ENCODE measurements at places on chromosomes 6 and 20. TPM values are rescaled to one million over a fixed set of nuclear protein-coding genes. Genes with fewer than 3 reads are reported as not detected.

GRCh38 chr6:80217794-80218193 is 111.3 kb downstream of the BCKDHB start:
- H3K27me3 ChIP-seq: no peaks in the 10 kb centered on the region
- H3K4me1 ChIP-seq: no peaks in the 10 kb centered on the region
- peaks cover 1% of the 10 kb centered on the region for H3K36me3 ChIP-seq
- no peak for DNase-seq

GRCh38 chr6:146636481-146636880 is 37.7 kb downstream of the ADGB start:
- DNase-seq: no peak
- H3K4me1 ChIP-seq: no peaks in the 10 kb centered on the region
- no peaks in the 10 kb centered on the region for H3K36me3 ChIP-seq
- H3K27ac ChIP-seq: no peak overlapping the region

GRCh38 chr20:24147479-24147878 is 158.9 kb upstream of the GGTLC1 start:
- H3K36me3 ChIP-seq: no peaks in the 10 kb centered on the region
- no peaks in the 10 kb centered on the region for H3K4me1 ChIP-seq
- no peak overlapping the region for H3K4me3 ChIP-seq
- no peaks in the 10 kb centered on the region for H3K27me3 ChIP-seq

GRCh38 chr6:16651871-16652270 is 109.4 kb downstream of the ATXN1 start:
- H3K27ac ChIP-seq: no peak overlapping the region
- no peak for DNase-seq
- no peak overlapping the region for H3K4me3 ChIP-seq

DNA sequence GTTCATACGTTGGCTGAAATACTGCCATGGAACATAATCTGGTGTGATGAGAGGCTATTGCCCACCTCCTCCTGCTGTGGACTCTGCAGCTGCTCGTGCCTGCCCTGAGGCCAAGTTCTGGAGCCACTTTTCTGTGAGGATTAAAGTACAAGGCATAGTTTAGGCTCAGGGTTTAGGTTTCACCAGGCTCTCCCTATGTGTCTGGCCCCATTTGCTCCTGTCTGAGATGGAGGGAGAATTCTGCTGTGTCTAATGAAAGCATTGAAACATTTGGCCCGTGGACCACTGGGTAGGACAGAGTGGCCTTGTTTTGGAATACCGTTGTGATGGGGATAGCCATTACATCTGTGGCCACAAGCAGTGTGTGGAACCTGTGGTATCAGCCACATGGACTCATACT is 5.9 kb downstream of the WRNIP1 start:
- peaks cover 11% of the 10 kb centered on the region for H3K4me1 ChIP-seq
- H3K27me3 ChIP-seq: no peaks in the 10 kb centered on the region
- no peak overlapping the region for H3K27ac ChIP-seq
- DNase-seq: no peak
- H3K4me3 ChIP-seq: no peak overlapping the region

GRCh38 chr6:101439790-101440189 is 46.3 kb downstream of the GRIK2 start:
- no peaks in the 10 kb centered on the region for H3K27me3 ChIP-seq
- no peaks in the 10 kb centered on the region for H3K4me1 ChIP-seq
- DNase-seq: no peak
- no peak overlapping the region for H3K4me3 ChIP-seq
- H3K27ac ChIP-seq: no peak overlapping the region

DNA sequence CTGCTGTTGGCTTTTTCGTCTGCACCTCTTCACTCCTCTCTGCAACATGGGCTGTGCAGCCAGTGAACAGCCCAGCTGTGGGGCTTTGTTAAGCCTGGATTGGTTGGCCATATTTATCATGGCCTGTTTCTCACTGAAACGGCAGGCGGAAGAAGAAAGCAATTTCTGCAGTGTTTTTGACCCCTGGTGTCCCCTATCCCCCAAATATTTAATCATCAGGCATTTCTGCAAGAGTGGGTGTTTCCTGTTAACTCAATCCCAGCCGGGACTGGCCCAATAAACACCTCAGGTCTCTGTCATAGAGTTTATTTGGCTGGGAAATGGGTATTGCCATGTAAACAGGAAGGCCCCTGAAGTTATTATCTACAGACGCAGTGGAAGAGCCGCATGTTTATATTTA is 174.8 kb upstream of the SUPT3H start:
- no peak overlapping the region for H3K27ac ChIP-seq
- DNase-seq: peak; percentile 70
- H3K27me3 ChIP-seq: no peaks in the 10 kb centered on the region
- H3K4me3 ChIP-seq: no peak overlapping the region

DNA sequence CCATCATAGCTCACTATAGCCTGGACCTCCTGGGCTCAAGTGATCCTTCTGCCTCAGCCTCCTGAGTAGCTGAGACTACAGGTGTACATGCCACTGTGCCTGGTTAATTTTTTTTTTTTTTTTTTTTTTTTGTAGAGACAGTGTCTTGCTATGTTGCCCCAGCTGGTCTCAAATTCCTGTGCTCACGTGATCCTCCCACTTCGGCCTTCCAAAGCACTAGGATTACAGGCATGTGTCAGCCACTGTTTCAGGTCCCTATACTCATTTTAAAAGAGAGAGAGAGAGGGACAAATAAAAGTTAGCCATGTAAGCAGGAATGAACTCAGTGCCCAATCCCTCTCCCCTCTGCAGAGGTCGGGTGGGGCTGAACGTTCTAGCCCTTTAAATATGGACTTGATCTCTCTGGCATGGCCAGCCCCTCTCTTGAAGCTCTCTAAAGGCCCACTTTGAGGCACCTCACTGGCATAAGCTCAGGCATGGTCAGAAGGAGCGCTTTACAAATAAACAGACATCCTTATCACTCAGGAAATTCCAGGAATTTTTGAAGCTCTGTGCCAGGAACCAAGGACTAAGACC is 9.0 kb upstream of the SERPINB1 start:
- peaks cover 8% of the 10 kb centered on the region for H3K4me1 ChIP-seq
- no peaks in the 10 kb centered on the region for H3K27me3 ChIP-seq

- no peak for DNase-seq
- H3K36me3 ChIP-seq: no peaks in the 10 kb centered on the region
- no peaks in the 10 kb centered on the region for H3K27me3 ChIP-seq
Observed at GRCh38 chr6:104252276-104252675, 607.4 kb downstream of the HACE1 start.

- H3K27ac ChIP-seq: no peak overlapping the region
- peak; percentile 57 for DNase-seq
- H3K4me3 ChIP-seq: peak overlapping the region; percentile 52
- no peaks in the 10 kb centered on the region for H3K36me3 ChIP-seq
Observed at GRCh38 chr20:63101781-63102720, 95.3 kb upstream of the BHLHE23 start.

- no peak for DNase-seq
- no peak overlapping the region for H3K4me3 ChIP-seq
- H3K36me3 ChIP-seq: no peaks in the 10 kb centered on the region
- no peaks in the 10 kb centered on the region for H3K27me3 ChIP-seq
- no peak overlapping the region for H3K27ac ChIP-seq
- H3K4me1 ChIP-seq: no peaks in the 10 kb centered on the region
Observed at GRCh38 chr6:154709621-154710020, 23.6 kb upstream of the SCAF8 start.

GRCh38 chr6:111361648-111362047 is 121.4 kb downstream of the REV3L start:
- no peaks in the 10 kb centered on the region for H3K27me3 ChIP-seq
- no peaks in the 10 kb centered on the region for H3K4me1 ChIP-seq
- peak; percentile 75 for DNase-seq

- no peaks in the 10 kb centered on the region for H3K27me3 ChIP-seq
- H3K27ac ChIP-seq: no peak overlapping the region
- H3K4me3 ChIP-seq: no peak overlapping the region
- DNase-seq: no peak
Observed at GRCh38 chr6:110654096-110654820, 161.0 kb downstream of the CDK19 start.

PXT1 gene
- 0.12 TPM for total RNA-seq

SCUBE3 gene
- 2.1 TPM for total RNA-seq

TAGAP gene
- total RNA-seq: 8.9 TPM

BHLHE23 gene
- not detected for total RNA-seq

KCNK15 gene
- 0.48 TPM for total RNA-seq

C6orf15 gene
- not detected for total RNA-seq

ADGRF4 gene
- total RNA-seq: 0.28 TPM

SLC22A3 gene
- total RNA-seq: 65.0 TPM

Data from lung (tissue), 17 donors.